ENCODE measurements at places on chromosomes 3 and 15.

DNA sequence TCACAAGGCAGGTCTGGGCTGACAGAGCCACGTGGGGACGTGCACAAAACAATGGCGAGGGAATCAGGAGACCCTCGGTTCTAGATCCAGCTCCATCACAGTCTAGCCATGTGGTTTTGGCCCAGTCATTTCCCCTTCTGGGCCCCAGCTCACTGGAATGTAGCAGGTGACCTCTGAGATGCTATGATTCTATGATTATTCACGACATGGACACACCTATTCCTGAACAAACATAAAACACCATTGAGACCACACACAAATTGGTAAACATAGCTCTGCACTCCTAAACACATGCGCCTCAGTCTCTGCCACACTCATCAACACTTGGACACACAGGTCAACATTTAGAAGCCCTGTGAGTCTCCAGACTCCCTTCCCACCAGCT lies 9.0 kb downstream of the IGDCC4 start:
- DNase-seq = no peak

- peak; percentile 15 for DNase-seq
Measured at GRCh38 chr3:71846185-71846584, 61.2 kb upstream of the PROK2 start.

DNA sequence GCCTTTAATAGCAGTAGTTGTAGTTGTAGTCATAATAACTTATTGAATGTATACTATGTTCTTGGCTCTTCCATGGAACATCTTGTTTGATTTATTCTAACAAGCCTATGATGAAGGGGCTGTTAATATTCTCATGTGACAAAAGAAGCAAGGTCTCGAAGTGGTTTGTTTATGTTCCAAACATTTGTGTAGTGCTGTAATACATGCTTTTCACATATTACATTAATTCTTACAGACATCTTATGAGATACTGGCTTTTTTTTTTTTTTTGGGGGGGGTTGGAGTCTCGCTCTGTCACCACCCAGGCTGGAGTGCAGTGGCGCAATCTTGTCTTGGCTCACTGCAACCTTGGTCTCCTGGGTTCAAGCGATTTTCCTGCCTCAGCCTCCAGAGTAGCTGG lies 252.3 kb downstream of the PTPRG start:
- DNase-seq = peak; percentile 30

DNA sequence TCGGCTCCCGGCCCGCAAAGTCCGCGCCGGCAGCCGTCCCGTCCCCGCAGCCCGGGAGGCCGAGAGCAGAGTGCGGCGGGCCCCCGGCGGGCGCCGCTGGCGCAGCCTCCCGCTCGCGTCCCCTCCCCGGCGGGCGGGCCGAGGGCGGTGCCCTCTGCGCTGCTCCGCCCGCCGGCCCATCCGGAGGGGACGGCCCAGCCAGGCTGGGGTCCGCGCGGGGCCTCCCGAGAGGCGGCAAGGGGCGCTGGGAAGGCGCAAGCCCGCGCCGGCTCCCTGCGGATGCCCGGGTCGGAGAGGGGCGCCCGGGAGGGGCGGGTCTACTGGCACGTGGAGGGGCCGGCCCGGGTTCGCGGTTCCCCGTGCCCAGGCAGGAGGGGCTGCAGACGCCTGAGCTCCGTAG lies at the start of the genes CLCN2 and POLR2H:
CLCN2 (minus strand) TSS at position 74 of the 400 bp plus-strand sequence. CDS start 126 bp downstream, outside the sequence.
POLR2H (plus strand) TSS at position 179 of the 400 bp plus-strand sequence. CDS start 1,783 bp downstream, outside the sequence.
- DNase-seq = peak; percentile 67

DNA sequence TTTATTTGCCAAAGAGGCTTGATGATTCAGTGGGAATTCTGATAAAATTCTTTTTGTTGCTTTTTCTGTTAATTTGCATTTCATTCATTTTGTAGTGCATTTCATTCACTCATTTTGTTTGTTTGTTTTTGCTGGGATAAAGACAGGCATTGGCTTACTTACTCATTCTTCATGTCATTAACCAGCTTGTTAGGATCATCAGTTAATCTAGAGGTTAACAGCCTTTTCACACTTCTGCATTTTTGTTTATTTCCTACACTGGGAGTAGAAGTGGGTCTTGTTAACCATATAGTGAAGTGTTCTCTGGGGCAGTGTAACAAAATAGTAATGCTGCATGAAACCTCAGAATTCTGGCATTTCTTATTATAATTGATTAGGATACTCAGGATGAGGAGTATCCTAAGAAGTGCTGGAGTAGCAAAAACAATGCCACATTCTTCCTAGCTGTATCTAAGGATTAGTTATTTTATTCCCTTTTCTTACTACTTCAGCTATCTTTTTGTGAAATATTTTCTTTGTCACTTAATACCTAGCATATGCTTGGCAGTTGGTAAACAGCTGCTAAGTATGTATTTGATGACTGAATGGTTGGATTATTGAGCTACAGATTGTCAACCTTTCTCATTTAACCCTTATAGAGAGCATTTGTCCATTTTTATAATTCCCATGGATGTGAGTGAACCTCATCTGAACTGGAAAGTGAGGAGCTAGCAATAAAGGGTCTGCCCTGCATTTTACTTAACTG lies 135.7 kb upstream of the LRRFIP2 start:
- DNase-seq = no peak

DNA sequence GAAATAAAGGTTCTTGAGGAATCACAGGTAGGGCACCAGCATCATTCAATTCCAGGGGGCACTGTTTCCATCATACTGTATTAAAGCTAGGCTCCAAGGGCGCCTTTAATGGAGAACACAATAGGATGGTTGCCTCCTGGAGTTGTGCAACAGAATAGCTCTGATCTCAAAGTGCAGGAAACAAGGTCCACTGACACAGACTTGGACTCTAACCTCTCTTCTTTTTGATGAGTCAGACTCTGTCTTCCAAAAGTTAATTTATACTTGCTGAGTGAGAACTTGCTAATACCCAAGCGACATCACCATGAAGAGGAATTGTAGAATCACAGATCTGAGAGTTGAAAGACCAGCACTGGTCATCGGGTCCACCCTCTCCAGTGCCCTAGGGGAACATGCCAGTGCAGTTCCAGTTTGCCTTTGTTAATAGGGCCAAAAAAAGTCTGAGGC lies 94.4 kb upstream of the PHLDB2 start:
- DNase-seq = peak; percentile 53

- DNase-seq = peak; percentile 99
Measured at GRCh38 chr15:70494852-70495571, 268.3 kb downstream of the UACA start.

GRCh38 chr15:26882616-26883365 lies 15.9 kb downstream of the GABRA5 start:
- no peak for DNase-seq

DNA sequence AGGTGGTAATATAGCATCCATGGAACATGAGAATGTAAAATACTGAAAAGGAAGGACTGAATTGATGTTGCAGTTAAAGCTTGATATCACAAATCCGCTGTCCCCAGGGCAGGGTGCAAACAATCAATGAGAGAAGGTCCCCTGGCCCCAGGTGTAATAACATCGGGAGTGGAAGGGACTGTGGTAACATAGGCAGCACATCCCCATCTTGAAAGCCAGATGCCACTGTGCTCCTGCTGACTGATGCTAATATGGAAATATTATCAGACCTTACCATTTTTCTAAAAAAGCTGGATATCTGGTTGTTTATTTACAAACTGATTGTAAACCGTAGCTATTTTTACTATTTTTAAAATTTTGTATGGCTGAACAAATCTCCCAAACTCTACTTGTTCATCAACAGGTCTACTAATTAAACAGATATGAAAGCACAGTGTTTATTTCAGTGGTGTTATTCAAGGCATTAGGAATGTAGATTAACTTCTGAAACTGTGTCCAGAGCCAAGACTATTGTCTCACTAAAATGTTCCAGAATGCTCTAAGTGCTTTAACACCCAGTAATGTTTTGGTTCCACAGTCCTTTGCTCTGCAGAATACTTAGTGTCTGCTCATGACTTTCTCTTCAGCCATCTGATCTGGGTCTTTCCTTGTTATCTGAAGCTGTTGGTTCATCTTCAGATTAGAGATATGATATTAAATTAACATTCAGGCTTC lies 386.0 kb upstream of the RARB start:
- peak; percentile 21 for DNase-seq

DNA sequence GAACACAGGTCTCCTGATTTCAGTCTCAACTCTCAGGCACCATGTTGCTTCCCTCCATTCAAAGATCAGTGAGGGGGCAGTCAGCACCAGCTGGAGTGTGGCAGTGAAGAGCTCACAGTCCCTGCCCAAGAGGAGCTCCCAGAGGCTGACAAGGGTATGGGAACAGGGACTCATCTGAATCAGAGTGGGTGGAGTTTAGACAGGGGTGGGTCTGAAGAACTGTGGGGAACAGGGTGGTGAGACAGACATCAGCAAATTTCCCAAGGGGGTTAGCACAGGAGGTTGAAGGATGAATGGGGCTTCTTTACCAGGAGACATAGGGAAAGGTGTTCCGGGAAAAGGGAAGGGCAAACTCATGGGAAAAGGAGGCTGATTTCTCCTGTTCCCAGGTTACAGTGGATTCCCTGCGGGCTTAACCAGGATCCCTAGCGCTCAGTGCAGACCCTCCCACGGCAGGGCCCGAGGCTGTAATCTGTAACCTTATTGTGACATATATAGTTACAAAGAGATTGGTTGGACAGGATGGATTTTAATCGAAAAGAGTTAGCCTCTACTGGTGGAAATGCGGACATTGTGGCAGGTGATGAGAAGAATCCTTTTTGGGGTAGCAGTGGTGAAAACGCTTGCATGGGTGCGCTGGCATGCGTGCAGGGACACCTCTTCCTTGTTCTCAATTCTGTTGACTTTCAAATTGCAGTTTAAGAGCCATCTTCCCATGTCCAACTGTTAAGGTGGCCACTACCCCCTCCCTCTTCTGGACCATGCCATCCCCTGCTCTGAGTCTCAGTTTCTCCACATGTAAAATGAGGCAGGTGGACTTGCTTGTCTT lies 160.3 kb downstream of the SMAD6 start:
- peak; percentile 76 for DNase-seq

- DNase-seq = peak; percentile 11
Measured at GRCh38 chr15:47888385-47889100, 171.2 kb downstream of the SEMA6D start.

DNA sequence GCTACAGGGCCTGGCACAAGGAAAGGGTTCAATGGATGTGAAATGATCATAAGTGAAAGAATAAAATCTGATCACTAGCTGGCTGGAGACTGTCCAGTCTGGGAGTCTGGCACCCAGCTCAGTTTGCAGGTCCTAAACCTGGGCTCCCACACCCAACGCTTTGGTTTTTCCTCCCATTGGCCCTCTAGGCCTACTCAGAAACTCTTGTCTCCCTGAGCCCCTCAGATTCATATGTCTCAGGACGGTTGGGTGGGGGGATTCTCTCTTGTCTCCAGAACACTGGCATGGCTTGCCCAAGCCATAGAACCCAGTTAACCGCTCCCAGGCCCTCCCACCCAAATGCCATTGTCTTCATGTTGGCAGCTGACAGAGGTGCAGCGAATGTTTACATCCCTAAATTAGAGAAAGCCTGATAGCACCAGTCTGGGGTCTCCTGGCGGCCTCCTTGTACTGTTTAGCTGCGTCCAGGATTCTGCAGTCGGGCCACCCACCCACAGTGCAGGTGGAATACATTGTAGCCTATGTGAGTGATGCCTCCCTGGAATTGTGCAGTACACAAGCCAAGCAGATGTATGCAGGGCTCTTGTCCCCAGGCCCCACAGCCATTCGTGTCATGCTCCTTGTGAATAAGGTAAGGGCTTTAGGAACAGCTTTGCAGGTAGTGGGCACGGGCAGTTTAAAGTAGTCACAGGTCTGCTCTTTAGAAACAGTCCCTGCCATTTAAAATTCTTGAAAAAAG lies 266.3 kb downstream of the XXYLT1 start:
- DNase-seq = no peak

GRCh38 chr15:26724381-26725150 lies 48.3 kb downstream of the GABRB3 start:
- no peak for DNase-seq

- DNase-seq = peak; percentile 27
Measured at GRCh38 chr3:155853214-155854140, 750 bp downstream of the SLC33A1 start.

GRCh38 chr3:143276592-143276991 lies 157.0 kb downstream of the CHST2 start:
- DNase-seq = no peak

GRCh38 chr3:143380449-143380848 lies 260.9 kb downstream of the CHST2 start:
- DNase-seq = no peak

- peak; percentile 61 for DNase-seq
Measured at GRCh38 chr3:197463279-197463678, 92.5 kb downstream of the BDH1 start.

GRCh38 chr15:77517579-77517978 lies 96.9 kb downstream of the HMG20A start:
- DNase-seq = no peak

DNA sequence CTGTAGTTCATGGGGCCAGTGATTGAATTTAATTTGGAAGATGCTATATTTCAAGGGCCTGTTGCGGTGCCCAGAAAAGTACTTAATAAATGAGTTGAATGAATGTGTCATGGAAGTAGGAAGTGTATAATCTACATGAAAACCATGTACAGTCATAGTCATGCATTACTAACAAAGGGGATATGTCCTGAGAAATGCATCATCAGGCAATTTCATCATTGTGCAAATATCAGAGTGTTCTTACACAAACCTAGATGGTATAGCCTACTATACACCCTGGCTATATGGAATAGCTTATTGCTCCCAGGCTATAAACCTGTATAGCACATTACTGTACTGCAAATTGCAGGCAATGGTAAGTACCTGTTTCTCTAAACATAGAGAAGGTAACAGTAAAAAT lies 10.7 kb upstream of the MYO5C start:
- DNase-seq = peak; percentile 69

DNA sequence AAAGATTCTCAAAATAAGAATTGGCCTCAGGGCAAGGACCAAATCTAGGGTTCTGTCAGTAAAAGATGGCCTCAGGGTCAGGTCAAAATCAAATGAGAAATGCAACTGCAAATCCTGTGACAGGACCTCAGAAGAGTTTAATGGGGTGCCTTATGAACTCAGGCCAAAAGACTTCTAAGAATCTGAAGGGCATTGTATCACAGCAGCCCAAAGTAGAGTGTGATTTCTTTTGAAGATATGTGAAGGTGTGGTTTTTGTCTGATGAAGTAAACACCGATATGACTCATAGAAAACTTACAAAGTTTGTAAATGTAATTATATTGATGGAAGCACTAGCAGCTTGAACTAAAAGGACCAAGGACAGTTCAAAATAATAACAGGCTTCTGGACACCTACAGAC lies 966.1 kb downstream of the AGBL1 start:
- DNase-seq = no peak

GRCh38 chr3:110436209-110436608 lies 635.4 kb upstream of the NECTIN3 start:
- no peak for DNase-seq

- DNase-seq = peak; percentile 70
Measured at GRCh38 chr15:100902436-100903167, 16.6 kb upstream of the LRRK1 start.

- DNase-seq = no peak
Measured at GRCh38 chr15:38551720-38552648, 12.6 kb downstream of the RASGRP1 start.

DNA sequence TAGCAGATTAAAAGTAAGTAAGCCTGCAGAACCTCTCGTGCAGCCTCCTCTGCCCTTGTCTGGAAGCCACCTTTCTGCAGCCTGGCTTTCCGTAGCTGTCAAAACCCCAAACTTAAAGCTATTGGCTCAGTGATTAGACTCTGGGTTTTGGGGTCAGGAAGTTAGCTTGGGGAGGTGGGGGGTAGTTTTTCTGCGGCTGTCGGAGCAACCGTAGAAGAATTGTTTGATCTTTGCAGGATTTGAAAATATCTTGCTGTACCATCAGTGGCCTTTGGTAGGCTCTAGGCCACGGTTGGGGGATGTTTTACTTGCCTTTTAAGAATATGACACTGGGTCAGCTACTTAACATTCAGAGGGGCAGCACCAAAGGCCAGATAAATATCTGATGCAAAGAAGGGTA lies 88.4 kb upstream of the RASGRP1 start:
- DNase-seq = no peak

GRCh38 chr3:185561958-185562357 lies 9.6 kb upstream of the LIPH start:
- no peak for DNase-seq

Measured in fibroblast of skin of back (primary cell).